Neural crest cell (in vitro differentiated cells): ENCODE measurements at places on chromosomes 2 and 18. TPM values are rescaled to one million over a fixed set of nuclear protein-coding genes. Genes with fewer than 3 reads are reported as not detected.

The ELOA2 gene
- not detected in 2 replicates for total RNA-seq

The ASB18 gene
- total RNA-seq, result not detected in 2 replicates

The FHOD3 gene
- 28.6 and 29.0 TPM in 2 replicates for total RNA-seq

The RND3 gene
- 49.7 and 54.3 TPM in 2 replicates for total RNA-seq

The ANKRD30BL gene
- not detected in 2 replicates for total RNA-seq

The EGR4 gene
- not detected in 2 replicates for total RNA-seq

The KLHL41 gene
- 0.73 and 1.4 TPM in 2 replicates for total RNA-seq

The AFG3L2 gene
- 55.3 and 56.4 TPM in 2 replicates for total RNA-seq

The SERPINB4 gene
- not detected in 2 replicates for total RNA-seq

The GAD1 gene
- total RNA-seq, result 0.39 and 0.82 TPM in 2 replicates

The POU3F3 gene
- 26.7 and 27.1 TPM in 2 replicates for total RNA-seq

The TLX2 gene
- not detected in 2 replicates for total RNA-seq

The PSMA8 gene
- not detected in 2 replicates for total RNA-seq

The KLHL14 gene
- total RNA-seq, result 2.2 and 2.4 TPM in 2 replicates

The CRYBA2 gene
- not detected in 2 replicates for total RNA-seq

The ANKRD62 gene
- total RNA-seq, result not detected in 2 replicates

The ANKRD29 gene
- 0.61 and 0.96 TPM in 2 replicates for total RNA-seq

The CXCR1 gene
- total RNA-seq, result not detected in 2 replicates

The LRRTM1 gene
- 1.4 and 1.5 TPM in 2 replicates for total RNA-seq

The SPHKAP gene
- not detected in 2 replicates for total RNA-seq

The CCDC148 gene
- total RNA-seq, result 1.4 and 1.8 TPM in 2 replicates

The SERPINB12 gene
- not detected in 2 replicates for total RNA-seq

The ABCG8 gene
- not detected in 2 replicates for total RNA-seq

The SH2D6 gene
- 0.34 and 1.2 TPM in 2 replicates for total RNA-seq

The TMEFF2 gene
- total RNA-seq, result 1.8 and 2.9 TPM in 2 replicates

The NOL4 gene
- total RNA-seq, result 0.14 and 0.63 TPM in 2 replicates

The FAM110C gene
- total RNA-seq, result 0.07 and 0.09 TPM in 2 replicates

The ATG4B gene
- 112 TPM in 2 replicates for total RNA-seq

The THUMPD2 gene
- 14.4 and 14.9 TPM in 2 replicates for total RNA-seq

The TDRD15 gene
- total RNA-seq, result not detected in 2 replicates

The RIT2 gene
- total RNA-seq, result not detected in 2 replicates

The MERTK gene
- total RNA-seq, result 3.3 and 4.4 TPM in 2 replicates

The HMSD gene
- 8.5 and 10.0 TPM in 2 replicates for total RNA-seq

The PARD3B gene
- 15.9 and 18.4 TPM in 2 replicates for total RNA-seq

The CNRIP1 gene
- 36.6 and 37.3 TPM in 2 replicates for total RNA-seq

The UGT1A4 gene
- not detected in 2 replicates for total RNA-seq
